Fibroblast of skin of scalp (primary cell): ENCODE measurements at places on chromosomes 11 and 22.

DNA sequence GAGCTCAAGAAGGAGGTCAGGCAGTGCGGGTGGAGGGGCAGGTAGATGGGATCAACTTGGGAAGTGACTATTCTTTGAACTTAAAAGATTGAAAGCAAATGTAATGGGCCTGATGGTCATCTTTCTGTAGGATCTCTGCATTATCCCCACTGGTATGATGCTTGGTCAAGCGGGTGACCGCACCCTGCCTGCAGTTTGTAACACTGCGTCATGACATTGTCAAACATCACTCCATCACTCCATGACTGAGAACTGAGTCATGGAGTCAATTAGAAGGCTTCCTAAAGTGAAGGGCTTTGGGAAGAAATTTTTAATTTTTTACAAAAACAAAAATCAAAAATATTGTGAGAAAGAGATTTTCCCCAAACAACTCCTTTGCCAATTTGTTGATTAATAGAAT, 62.4 kb upstream of the BMAL1 start:
- DNase-seq = peak; percentile 62

DNA sequence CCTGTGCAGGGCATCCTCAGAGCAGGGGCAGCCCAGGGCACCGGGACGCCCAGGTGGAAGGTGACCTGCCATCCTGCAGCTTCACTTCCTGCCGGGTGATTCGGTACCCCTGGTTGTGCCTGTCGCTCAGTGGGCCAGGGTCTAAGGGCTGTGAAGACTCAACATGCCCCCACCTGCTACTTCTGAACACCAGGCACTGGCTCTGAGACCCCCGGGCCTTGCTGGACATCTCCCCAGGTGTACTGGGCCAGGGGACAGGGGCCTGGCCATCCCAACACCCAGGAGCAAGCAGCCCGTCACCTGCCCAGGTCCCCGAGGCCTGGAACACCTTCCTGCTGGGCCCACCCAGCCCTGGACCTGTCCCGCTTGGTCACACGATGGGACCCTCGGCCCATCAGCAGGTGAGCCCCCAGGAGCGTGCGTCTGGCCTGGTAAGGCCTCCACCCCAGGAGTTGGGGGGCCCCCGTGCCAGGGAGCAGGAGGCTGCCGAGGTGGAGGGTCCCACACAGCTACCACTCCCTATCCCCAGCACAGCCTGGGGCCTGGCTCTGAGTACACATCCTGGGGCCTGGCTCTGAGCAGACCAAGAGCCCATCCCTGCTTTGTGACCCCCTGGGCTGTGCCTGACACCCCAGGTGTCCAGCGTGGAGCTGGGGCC, 3.9 kb upstream of the MUC5B start:
- DNase-seq = no peak

DNA sequence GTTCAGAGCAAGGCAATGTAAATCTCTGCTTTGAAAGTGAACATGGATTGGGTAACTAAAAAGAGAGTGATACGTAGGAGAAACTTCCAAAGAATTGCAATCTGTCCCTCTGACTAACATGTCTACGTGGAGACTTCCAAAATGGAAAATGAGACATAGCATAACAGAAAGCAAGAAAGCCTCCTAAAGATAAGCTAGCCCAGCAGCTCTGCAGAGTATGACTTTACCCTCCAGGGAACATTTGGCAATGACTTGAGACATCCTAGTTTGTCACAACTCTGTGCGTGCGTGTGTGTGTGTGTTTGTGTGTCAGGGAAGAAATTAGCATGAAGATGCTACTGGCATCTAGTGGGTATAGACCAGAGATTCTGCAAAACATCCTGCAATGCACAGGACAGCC, 817.4 kb downstream of the NTM start:
- peak; percentile 75 for DNase-seq

GRCh38 chr11:124841201-124841600, 24.0 kb upstream of the ROBO3 start:
- no peak for DNase-seq

DNA sequence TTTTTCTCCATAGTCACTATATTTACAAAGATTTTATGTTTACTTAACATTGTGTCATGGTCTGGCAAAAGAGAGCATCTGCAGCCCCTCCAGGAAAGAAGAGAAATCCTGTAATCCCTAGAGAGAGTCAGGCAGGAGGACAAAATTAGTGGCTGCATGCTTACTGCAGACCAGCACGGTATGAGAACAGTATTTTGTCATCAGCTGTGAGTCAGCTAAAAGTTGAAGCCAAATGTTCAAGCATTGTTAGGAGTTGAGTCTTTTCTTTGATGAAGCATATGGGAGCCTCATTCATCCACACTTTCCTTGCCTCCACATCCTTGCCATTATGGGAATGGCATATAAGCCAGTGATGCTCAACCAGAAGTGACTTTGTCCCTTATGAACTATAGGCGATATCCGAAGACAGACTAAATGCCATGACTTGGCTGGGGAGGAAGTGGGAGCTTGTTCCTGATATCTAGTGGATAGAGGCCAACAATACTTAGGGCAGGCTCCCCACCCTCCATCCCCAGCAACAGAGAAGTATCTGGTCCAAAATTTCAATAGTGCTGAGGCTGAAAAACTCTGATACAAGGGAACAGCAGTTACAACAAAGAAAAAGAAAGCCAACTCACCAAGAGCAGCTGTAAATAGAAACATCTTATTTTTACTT, 112.0 kb upstream of the OR5AK2 start:
- peak; percentile 71 for DNase-seq

- no peak for DNase-seq
Observed at GRCh38 chr11:64765291-64765850, 5.6 kb upstream of the PYGM start.

DNA sequence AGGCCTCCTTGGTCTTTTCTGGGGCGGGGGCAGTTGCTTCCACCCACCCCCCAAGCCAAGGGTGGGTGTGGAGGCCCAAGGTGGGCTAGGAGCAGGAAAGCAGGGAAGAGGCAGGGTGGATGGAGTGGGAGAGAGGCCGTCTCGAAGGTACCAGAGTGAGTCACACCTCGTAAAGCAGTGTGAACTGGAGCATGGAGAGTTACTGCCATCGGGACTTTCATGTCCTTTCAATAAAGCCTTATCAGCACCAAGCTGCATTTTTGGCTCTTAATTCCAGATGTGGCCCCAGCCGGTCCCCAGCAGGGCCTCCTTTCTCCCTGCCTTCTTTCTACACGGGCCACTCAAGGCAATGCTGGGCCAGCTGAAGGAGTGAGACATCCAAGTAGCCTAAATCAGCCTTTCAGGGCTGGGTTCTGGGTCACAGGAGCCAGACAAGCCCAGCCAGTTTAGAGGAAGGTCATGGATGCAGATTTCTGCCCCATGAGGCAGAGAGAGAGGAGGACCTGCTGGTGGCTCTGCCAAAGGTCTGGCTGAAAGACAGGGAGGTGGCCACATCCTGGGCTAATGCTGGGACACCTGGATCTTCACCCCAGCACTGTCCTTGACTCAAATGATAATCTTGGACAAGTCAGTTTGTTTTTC, 59.0 kb upstream of the CD82 start:
- DNase-seq = no peak

GRCh38 chr11:64900263-64900678, 16.7 kb downstream of the ATG2A start:
- DNase-seq = no peak

- DNase-seq = no peak
Observed at GRCh38 chr22:42602470-42602869, 12.2 kb downstream of the POLDIP3 start.

DNA sequence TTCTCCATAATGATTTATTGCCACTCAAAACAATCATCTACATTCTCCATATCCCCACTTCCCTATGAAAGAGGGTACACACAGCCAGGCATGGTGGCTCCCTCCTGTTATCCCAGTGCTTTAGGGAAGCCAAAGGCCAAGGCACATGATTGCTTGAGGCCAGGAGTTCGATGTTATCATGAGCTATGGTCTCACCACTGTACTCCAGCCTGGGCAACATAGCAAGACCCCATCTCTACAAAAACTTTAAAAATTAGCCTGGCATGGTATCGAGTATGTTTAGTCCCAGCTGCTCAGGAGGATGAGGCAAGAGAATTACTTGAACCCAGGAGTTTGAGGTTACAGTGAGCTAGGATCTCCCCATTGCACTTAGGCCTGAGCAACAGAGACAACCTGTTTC, 6.0 kb downstream of the HPS5 start:
- DNase-seq = no peak

DNA sequence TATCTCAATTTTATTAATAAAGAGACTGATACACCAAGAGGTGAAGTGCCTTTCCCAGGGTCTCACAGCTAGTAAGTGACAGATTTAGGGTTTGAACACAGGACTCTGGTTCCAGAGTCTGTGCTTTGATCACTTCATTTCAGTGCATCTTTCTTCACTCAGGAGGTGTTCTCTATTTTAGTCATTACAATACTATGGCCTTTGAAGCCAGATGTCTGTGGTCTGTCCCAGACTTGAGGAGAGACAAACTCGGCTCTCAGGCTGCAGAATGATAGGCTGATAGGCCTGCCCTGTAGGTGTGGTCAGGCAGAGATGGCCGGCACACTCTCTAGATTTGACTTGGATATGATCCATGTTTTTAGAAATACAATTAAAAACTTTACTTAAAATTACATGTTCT, 478.5 kb upstream of the CCDC90B start:
- no peak for DNase-seq

DNA sequence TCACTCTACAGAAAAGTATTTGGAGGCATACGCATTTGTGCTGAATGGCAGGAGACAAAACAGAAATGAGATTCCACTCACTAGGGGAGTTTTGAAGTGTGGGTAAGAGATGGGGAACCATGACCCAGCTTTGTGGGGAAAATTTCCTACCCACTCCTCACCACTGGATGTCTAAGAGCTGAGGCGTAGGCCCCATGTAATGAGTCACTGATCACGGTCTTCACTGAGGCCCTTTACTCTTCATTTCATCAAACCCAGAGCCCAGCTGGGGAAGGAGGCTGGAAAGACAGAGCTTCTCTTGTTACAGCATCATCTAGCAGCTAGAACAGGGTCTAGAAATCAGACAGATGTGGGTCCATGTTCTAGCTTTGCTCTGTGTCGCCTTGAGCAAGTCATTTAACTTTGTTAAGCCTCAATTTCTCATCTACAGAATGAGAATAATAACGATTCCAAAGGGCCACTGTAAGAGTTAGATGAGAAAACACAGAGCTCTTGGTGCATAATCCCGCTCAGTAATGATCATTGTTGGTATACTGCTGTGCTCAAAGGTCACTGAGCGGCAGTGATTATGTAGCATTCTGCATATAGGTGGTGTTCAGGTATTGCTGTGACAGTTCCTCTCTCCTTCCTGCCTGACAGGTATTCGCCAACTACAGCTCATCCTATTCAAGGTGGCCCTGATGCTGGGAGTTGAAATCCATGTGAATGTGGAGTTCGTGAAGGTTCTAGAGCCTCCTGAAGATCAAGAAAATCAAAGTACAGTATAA, 97.2 kb downstream of the MICAL2 start:
- DNase-seq = peak; percentile 95

DNA sequence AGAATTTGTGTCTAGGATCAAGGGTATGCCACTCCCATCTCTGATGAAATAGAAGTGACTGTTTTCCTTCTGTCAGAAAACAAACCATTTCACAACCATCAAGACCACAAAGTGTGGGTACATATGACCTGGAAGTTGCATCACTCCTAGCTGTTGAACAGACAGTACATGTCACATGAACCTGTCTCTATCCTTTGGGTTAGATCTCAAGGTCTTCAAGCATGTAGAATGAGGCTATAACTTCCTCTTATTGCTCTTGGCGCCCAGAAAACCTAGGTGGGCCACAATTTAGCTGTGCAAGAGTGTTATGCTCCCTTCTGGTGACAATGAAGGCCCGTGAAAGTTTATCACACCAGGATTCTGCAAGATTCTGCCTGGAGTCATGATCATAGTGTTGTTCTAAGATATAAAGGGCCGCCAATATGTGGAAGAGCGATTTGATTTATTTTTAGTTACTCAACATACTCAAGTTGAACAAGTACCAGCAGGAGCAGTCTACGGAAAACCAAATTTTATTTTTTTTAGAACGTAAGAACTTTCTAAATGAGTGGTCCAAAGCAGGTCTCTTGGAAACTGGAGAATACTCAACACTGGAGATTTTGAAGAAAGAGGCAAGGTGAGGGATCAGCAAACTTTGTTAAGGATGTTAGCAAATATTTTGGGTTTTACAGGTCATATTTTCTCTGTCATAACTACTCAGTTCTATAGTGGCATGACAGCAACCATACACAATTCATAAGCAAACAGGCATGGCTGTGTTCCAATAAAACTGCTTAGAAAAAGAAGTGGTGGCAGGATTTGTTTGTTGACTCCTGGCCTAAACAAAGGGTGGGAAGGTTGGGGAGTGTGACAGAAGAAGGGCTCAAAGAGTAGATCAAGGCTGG, 101.8 kb downstream of the USP35 start:
- peak; percentile 28 for DNase-seq

DNA sequence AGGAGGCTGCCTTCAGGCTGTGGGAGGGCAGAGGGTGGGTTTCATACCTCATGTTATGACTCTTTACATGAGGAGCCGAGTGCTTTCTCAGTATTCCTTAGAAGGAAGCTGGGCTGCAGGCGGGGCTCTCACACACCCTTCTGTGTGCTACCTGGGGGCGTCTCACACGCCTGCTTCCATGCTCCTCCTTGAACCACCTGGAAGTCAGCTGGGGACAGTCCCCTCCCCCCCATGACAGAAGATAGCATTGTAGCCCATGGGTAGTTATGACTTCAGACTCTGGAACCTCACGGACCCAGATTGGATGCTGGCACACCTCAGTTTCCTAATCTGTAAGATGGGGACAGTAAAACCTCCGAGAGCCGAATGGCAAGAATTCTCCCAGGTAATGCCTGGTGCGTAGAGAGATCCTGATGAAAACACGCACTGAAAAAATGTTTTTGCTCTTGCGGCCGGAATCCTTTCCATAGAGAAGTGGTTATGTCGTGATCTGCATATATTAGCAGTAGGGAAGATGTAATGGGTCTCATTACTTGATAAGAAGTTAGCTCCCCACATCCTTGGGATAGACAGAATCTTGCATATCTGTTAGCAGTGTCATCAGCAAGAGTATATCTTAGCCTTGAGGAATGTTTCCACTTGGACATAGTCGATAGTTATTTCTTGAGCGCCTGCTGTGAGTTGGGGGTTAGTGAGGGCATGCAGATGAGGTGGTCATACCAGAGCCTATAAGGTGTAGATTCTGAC, 4.9 kb downstream of the DAGLA start:
- DNase-seq = peak; percentile 59

DNA sequence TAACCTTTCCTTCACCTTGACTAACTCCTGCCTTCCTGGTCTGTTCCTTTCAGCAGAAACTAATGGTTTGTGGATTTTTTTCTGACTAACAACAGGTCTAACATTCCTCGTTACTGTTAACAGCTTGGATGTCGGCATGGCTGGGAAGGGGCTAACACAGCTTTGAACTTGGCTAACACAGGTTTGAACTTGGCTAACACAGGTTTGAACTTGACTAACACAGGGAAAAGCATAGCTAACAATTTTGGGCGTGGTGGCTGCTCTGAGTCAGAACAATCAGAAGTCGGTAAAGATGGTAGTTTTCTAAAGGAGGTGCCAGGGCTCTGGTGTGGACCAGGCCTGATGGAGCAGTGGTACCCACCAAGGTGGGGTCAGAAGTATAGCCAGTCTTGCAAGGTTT, 16.1 kb downstream of the MIAT start:
- peak; percentile 31 for DNase-seq

GRCh38 chr11:97414801-97415200, 1025.0 kb downstream of the JRKL start:
- DNase-seq = peak; percentile 9
